CD8-positive, alpha-beta memory T cell (primary cell): ENCODE measurements at places on chromosomes 5 and 9.

DNA sequence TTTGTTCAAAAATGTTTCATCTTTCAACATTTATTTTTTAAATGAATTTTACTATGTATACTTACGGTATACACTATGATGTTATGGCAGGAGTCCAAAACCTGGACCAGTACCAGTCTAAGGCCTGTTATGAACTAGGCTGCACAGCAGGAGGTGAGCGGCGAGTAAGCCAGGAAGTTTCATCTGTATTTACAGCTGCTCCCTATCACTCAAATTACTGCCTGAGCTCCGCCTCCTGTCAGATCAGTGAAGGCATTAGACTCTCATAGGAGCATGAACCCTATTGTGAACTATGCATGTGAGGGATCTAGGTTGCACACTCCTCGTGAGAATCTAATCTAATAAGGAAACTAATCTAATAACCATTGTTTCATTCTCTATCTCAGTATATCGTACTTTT is 715.5 kb upstream of the PTPRD start:
- H3K27ac ChIP-seq = no peak overlapping the region
- H3K36me3 ChIP-seq = no peaks in the 10 kb centered on the region
- no peak for DNase-seq
- no peak overlapping the region for H3K4me3 ChIP-seq
- no peaks in the 10 kb centered on the region for H3K27me3 ChIP-seq

- no peaks in the 10 kb centered on the region for H3K36me3 ChIP-seq
- H3K27me3 ChIP-seq = no peaks in the 10 kb centered on the region
These were observed 126.1 kb upstream of the TBC1D2 start for GRCh38 chr9:98381311-98382103.

GRCh38 chr9:25716220-25716872 is 38.1 kb upstream of the TUSC1 start:
- no peaks in the 10 kb centered on the region for H3K27me3 ChIP-seq
- no peak overlapping the region for H3K4me3 ChIP-seq
- H3K4me1 ChIP-seq = no peaks in the 10 kb centered on the region
- no peaks in the 10 kb centered on the region for H3K36me3 ChIP-seq
- no peak overlapping the region for H3K27ac ChIP-seq

DNA sequence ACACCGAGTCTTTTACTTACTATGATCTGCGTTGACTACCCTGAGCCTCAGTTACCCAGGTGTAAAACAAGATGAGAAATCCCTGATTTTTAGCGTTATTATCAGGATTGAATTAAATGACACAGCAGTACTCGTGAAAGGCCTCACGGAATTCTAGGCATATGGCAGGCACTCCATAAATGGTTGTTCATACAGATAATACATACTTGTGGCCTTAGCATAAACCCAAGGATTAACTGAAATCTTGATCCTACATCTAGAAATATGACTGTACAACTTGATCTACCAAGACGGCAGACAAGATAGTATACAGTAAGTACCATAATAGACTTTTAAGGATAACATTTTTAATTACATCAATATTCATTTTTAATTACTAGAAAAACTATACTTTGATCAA is 409.8 kb downstream of the BNC2 start:
- no peaks in the 10 kb centered on the region for H3K27me3 ChIP-seq
- no peak overlapping the region for H3K27ac ChIP-seq
- H3K36me3 ChIP-seq = no peaks in the 10 kb centered on the region
- no peaks in the 10 kb centered on the region for H3K4me1 ChIP-seq
- no peak for DNase-seq

- no peaks in the 10 kb centered on the region for H3K4me1 ChIP-seq
- no peak overlapping the region for H3K4me3 ChIP-seq
- no peaks in the 10 kb centered on the region for H3K27me3 ChIP-seq
These were observed 91.6 kb upstream of the NR3C1 start for GRCh38 chr5:143495110-143495509.
